ENCODE measurements at places on chromosomes 3 and 15. TPM values are rescaled to one million over a fixed set of nuclear protein-coding genes. Genes with fewer than 3 reads are reported as not detected.

- no peak for DNase-seq
Observed at GRCh38 chr15:48842501-48842900, 31.6 kb upstream of the CEP152 start.

DNA sequence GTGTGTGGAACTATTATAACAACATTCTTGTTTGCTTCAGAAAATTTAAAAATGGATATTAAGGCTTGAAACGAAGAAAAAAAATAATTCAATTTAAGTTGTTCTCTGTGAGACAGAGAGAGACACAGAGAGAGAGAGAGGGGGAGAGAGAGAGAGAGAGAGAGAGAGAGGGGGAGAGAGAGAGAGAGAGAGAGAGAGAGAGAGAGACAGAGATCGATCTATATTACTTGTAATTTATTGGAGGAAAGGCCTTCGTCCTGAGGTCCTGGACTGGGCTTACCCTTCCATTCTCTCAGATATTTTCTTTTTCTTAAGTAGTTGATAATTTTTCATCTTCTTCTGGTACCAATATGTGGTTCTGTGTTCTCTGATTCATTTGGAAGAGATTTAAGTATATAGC lies 25.9 kb downstream of the MFSD1 start:
- no peak for DNase-seq

GRCh38 chr15:60000113-60000823 lies 3.8 kb upstream of the FOXB1 start:
- no peak for DNase-seq

DNA sequence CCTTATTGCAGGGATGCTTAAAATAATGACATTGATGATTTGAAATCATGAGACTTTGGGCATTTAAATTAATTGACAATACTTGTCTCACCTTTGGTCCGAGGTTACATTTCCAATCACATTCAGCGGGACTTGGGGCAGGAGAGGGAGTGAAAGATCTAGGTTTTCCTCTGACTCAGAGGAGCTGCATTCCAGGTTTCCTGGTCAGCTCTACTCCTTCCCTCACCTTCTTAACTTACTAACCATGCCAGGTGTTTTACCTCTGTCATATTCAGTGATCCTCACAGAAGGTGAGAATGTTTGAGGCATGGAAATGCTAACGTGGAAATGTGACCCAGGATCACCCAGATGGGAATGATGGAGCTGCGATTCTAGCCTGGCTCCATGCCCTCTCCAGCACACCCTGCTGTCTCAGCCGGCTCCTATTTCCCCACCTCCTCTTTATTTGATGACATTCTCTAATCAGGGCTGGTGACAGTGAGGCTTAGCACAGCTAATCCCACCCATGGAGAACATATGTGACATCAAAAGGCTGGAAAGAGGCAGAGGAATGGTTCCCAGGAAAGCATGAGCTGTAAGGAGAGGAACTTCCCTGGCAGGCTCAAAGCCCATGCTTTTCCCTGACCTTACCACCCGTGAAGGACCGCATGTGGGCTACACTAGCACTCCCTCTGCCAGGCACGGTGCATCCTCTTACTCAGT lies 38.7 kb downstream of the THSD4 start:
- DNase-seq = no peak

Gene P4HTM
- 29.9 TPM for total RNA-seq

Gene TGM4
- total RNA-seq = not detected
